Hematopoietic multipotent progenitor cell treated with erythropoietin and hydrocortisone succinate and interleukin-3 and kit ligand, for 6 days (in vitro differentiated cells): ENCODE measurements at places on chromosomes 12 and 14.
A peak's percentile ranks its signal among the peaks of the same experiment; 100 is the strongest.

- no peak for DNase-seq
These were observed 238.9 kb upstream of the LMO3 start for GRCh38 chr12:16844875-16845274.

GRCh38 chr12:67018105-67018504 is 251.1 kb upstream of the CAND1 start:
- DNase-seq = no peak

DNA sequence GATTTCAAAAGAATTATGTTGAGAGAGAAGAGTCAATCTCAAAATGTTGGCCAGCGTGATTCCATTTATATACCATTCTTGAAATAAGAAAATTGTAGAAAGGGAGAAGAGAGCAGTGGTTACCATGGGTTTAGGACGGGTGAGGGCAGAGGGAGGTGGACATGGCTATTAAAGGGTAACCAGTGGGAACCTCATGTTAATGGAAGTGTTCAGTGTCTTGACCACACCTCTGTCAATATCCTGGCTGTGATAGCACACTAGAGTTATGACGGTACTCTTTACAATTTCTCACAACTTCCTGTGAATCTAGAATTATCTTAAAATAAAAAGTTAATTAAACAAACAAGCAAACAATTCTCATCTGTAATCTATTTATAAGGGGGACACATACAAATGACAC is 821.2 kb downstream of the VRK1 start:
- no peak for DNase-seq

DNA sequence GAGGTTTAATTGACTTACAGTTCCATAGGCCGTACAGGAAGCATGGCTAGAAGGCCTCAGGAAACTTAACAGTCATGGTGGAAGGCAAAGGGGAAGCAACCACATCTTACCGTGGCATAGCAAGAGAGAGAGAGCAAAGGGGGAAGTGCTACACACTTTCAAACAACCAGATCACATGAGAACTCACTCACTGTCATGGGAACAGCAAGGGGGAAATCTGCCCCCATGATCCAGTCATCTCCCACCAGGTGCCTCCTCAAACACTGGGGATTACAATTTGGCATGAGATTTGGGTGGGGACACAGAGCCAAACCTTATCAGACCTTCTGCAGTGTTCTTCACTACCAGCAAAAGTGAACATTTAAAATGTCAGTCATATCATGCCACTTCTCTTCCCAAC is 58.9 kb downstream of the USP15 start:
- peak; percentile 44 for DNase-seq

DNA sequence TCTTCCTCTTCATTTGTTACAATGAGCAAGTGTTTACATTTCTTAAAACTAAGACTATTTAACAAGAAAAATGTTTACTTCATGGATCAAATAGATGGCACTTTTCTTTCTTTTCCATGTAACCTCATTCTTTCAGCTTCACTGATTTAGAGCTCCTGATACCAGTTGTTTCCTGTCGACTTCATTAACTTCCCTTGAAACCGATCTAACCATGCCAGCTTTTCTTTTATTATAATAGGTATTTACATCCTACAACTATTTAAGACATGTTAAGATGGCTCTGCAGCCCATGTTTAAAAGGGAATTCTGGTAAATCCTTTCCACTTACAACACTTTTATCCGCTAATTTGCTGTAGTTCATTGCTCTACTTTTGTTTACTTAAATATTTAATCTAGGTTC is 107.3 kb upstream of the DCN start:
- DNase-seq = no peak

DNA sequence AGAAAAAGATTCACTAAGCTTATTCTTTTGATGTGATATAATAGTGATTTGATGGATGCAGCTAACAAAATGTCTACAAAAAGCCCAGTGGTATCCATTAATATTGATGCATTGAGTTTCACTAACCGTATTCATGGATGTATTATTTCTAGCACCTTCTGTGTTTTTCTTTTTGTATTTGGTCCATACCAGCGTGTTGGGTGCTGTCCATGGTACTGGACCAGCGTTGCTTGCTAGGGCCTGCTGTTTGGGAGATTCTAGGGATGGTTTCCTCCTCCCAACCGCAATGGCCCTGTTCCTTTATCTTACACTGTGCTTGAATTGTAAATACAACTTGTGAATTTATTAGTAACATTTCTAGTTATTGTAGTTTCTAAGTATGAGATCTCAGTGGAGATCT is 31.7 kb downstream of the ANO4 start:
- DNase-seq = peak; percentile 70

DNA sequence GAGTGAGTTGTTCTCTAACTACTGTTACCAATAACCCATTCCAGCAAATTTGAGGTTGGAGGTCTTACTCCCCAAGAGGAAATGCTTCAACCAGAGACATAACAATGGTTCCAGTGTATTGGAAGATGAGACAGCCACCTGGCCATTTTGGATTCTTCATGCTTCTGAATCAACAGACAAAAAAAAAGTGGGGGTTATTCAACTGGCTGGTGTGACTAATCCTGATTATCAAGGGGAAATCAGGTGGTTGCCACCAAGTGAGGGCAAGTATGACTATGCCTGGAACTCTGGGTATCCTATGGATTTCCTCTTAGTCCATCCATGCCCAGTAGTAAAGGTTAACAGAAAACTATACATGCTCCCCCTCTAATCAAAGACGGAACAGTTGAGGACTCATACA is 29.9 kb upstream of the ZNF641 start:
- no peak for DNase-seq

DNA sequence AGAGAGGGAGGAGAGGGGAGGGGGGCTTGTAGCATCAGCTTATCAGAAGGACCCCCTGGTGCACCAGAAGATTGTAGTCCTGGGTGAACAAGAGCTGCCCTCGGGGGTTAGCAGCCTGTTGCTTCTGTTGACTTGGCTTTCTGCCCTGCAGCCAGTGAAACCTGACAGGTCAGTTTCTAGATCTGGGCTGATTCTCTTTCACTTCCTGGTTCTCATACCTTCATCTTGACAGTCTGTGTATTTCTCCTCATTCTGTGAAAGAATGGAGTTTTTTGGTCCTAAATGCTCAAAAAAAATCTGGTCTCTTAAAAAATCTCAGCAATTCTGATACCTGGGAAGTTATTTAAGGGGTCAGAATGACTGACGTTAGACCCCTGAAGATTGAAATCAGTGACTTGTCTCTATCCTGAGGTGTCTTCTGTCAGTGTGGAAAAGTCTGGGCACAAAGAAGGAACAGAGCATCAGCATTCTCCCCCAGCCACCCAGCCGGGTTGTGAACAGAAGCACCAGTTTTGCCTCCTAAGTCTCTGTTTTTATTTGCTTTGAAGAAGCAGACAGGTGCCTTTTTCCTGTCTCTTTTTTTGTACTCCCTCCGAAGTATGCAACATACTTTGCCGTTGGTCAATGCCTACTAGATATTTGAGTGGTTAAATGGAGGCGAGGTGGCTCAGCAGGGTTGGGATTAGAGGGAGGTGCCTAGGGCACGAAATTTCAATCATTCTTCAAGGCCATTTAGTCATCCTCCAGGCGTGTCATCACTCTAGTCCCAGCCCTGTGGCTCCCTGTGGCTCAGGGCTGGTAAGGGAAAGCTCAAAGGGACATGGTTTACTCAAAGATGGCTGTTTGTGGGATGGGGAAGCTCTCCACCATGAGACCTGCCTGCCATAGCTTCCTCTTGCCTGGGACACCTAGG is 24.0 kb downstream of the TTC9 start:
- DNase-seq = no peak

DNA sequence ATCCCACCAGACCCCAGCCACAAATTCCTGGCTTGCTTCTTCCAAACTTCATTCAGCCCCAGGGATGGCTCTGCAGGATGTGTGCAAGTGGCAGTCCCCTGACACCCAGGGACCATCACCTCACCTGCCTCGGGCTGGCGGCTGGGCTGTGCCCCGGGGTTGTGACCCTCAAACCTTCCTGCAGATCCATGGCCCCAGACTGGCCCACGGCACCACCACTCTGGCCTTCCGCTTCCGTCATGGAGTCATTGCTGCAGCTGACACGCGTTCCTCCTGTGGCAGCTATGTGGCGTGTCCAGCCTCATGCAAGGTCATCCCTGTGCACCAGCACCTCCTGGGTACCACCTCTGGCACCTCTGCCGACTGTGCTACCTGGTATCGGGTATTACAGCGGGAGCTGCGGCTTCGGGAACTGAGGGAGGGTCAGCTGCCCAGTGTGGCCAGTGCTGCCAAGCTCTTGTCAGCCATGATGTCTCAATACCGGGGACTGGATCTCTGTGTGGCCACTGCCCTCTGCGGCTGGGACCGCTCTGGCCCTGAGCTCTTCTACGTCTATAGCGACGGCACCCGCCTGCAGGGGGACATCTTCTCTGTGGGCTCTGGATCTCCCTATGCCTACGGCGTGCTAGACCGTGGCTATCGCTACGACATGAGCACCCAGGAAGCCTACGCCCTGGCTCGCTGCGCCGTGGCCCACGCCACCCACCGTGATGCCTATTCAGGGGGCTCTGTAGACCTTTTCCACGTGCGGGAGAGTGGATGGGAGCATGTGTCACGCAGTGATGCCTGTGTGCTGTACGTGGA is at the start of gene PSMB11:
Gene PSMB11, plus strand, starts transcription at position 51 of the 804 bp plus-strand sequence. Its CDS starts 14 bp downstream, at position 65.
- DNase-seq = no peak

GRCh38 chr14:35113308-35113950 is 8.4 kb downstream of the PPP2R3C start:
- no peak for DNase-seq

DNA sequence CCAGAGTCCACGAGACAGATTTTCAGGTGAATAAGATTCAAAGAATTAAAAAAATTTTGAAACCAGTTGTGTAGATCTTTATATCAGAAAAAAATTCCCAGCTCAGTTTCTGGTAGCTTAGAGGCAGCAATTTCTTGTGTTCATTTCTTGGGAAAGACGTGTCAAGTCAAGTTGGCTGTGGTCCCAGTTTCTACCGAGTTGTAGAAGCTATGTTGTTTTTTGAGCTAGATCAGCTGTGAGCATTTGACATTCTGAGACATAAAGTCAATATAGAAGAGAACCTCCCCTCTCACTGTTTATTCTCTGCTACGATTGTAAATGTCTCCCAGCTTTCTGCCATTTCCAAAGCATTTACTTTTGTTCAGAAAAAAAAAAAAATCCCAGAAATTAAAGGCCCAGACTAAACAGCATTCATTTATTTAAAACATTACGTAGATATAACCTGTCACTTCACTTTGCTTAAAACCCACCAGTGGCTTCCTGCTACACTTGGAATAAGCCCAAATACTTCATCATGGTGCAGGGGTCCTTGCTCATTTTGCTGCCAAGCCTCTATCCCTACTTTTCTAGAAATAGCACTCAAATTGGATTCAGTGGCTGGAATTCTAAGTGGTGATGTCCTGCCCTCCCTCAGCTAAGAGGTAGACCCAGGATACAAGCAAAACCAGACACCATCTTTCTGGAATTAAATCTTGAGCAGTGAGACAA is 20.6 kb upstream of the PYGL start:
- no peak for DNase-seq

DNA sequence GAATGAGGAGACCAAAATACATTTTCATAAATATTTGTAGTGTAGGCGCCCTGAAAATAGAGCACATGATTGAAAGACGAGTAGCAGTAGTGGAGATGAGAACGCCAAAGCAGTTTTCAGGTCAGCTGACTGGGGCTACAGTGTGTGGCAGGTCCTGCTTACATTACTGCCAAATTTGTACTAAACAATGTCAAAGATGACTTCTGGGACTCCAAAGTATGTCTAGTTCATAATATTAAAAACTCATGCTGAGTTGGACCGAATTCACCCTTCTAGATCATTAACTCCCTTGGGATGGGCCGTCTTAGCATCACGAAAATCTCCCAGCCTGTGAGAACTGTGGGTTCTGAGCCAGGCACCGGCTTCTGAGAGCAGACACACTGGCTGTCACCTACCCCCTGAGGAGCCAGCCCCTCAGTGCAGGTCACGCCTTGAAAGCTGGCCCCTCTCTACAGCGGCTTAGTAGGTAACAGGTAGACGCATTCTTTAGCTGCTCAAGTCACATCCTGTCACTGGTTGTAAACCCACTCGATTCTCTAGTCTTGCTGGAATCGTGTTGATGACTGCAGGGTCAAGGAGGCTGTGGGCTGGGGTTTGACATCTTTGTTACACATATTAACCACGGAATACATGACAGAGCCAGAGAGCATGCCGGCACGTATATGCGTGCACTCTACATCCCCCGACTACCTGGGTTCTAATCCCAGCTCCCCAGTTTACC is 210.4 kb downstream of the ETV6 start:
- DNase-seq = no peak

DNA sequence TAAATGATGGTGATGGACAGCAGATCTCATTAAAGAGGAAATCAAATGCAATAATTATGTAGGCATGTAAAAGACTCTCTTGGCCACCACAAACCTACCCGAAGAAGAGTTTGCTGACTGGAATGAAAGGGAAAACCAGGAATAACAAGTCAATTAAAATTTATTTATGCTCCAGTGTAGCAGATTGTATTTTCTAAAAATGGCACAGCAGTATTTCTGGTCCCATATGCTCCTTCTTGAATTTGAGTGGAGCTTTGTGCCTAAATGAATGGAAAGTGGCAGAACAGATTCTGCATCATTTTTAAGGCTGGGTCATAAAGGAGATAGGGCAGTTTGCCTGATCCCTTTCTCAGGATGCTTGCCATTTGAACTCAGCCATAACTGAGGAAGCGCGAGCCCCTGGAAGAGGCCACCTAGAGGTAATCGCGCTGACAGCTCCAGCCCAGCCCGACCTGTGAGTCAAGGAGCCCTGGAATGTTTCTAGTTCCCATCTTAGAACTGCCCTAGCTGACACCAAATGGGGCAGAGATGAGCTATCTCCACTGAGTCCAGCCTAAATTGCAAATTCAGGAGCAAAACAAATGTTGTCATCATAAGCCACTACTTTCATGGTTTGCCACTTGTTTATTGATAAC is 229.2 kb upstream of the TMTC1 start:
- DNase-seq = no peak

GRCh38 chr12:30021051-30021833 is 237.5 kb upstream of the TMTC1 start:
- no peak for DNase-seq

GRCh38 chr12:64039281-64039871 is 182.7 kb downstream of the KICS2 start:
- DNase-seq = no peak

GRCh38 chr12:55499810-55500252 is 7.7 kb downstream of the OR6C68 start:
- DNase-seq = peak; percentile 78

GRCh38 chr12:52151837-52152783 is 39.7 kb downstream of the KRT80 start:
- DNase-seq = peak; percentile 80

DNA sequence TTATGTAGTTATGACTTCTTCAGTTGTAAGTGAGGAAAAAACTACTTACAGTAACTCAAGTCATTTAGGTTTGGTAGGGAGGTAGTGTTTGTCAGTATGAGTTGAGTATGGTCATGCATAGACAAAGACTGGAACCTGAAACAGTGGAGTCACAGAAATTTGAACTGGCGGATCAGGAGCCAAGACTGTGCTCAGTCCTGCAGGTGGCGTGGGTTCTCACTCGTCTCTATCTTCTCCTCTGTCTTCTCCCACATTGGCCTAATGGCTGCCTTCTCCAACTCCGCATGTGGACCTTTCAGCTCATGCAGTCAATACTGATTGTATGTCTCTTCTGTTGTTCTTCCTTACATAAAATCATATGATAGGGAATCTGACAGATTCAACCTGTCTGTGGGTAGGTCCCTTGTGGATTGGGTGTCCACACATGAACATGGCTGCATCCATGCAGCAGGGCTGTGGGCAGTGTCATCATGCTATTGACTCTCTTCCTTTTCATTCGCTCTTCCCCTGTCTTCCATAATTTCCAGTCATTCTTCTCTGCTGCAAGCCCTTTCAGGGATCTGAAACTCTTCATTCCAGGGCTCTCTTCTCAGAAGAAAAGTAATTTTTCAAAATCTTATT is 78.8 kb upstream of the NEDD1 start:
- peak; percentile 9 for DNase-seq

- no peak for DNase-seq
These were observed 74.4 kb upstream of the MAP1LC3B2 start for GRCh38 chr12:116484807-116485206.
